ENCODE measurements at places on chromosomes 3 and 15. TPM values are rescaled to one million over a fixed set of nuclear protein-coding genes. Genes with fewer than 3 reads are reported as not detected.

- DNase-seq, result peak; percentile 67
Observed at GRCh38 chr3:194632809-194633348, 340 bp downstream of the TMEM44 start.

The SLC28A2 gene
- total RNA-seq, result not detected

DNA sequence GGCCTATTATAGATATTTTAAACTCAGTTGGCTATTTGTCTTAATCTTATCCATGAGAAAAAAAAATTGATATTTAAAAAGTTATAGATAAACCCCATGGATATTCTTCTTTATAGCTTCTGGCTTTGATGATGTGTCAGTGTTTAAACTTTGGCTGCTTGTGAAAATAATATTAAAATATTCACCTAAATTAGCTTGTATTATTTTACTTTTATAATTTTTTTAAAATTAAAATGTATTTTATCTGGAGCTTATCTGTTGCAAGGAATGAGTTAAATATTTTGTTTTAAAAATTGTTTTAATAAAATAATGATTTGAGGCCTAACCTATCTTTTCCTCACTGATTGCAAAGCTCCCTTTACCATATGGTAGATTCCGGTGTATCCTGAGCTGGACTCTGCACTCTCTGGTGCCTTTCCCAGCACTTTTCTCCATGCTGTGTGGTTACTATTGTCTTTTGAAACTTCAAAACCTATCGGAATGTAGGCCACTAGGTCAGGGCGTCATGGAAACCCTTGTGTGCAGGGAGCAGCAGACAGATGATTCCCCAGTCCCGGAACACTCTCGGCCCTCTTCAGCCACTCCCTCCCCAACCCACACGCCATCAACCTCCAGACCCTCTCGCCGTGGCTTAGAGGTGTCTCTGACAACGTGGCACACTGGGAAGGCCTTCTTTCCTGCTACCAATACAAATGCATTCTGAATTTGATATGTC lies 252.3 kb upstream of the ATP10A start:
- DNase-seq, result no peak

The THSD4 gene
- 80.7 TPM for total RNA-seq

DNA sequence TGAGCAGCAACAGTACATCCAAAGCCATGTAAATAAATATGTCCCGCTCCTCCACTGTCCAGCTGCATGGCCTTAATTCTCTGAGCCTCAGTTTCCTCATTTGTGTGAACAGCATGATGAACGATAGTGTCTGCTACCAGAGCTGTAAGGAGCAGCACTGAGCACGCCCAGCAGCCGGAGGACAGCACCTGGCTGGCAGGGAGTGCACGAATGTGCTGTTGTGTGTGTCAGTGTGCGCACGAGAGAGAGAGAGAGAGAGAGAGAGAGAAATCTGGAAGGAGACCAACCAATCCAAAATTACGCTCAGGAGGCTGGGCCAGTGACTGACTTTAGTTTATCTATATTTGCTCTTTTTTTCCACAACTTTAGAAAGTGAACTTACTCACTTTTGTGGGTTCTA lies 26.6 kb upstream of the PLXNA1 start:
- DNase-seq, result no peak

- DNase-seq, result peak; percentile 87
Observed at GRCh38 chr15:66619152-66619903, 53.5 kb upstream of the LCTL start.

The LINGO1 gene
- 1.7 TPM for total RNA-seq

GRCh38 chr15:68334661-68335124 lies 57.1 kb downstream of the FEM1B start:
- DNase-seq, result no peak
